ENCODE measurements at places on chromosomes 16 and 17. TPM values are rescaled to one million over a fixed set of nuclear protein-coding genes. Genes with fewer than 3 reads are reported as not detected.
A peak's percentile ranks its signal among the peaks of the same experiment; 100 is the strongest.

SRL gene
- 196 TPM for polyA plus RNA-seq

PRAC2 gene
- polyA plus RNA-seq = not detected

OTOP2 gene
- polyA plus RNA-seq = not detected

CHST4 gene
- not detected for polyA plus RNA-seq

LGALS9C gene
- 0.04 TPM for polyA plus RNA-seq

RUNDC3A gene
- 0.09 TPM for polyA plus RNA-seq

TLCD3B gene
- polyA plus RNA-seq = 0.17 TPM

DNA sequence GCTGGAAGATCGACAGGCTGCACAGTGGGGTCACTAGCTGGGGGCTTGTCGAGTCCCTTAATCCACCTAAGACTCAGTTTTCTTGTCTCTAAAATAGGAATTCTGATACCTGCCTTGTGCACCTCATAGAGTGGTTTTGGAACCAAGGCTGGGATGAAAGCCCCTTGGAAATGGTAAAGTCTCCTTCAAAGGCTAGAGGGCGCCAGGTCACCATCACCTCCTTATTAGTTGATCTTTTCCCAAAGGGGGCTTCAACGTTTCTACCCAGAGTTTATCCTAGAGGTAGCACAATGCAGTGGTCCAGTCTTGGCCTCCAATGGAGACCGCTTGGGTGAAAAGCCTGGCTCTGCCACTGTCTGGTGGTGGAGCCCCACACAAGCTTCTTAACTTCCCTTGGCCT lies 158.2 kb downstream of the AIPL1 start:
- DNase-seq = no peak

DNA sequence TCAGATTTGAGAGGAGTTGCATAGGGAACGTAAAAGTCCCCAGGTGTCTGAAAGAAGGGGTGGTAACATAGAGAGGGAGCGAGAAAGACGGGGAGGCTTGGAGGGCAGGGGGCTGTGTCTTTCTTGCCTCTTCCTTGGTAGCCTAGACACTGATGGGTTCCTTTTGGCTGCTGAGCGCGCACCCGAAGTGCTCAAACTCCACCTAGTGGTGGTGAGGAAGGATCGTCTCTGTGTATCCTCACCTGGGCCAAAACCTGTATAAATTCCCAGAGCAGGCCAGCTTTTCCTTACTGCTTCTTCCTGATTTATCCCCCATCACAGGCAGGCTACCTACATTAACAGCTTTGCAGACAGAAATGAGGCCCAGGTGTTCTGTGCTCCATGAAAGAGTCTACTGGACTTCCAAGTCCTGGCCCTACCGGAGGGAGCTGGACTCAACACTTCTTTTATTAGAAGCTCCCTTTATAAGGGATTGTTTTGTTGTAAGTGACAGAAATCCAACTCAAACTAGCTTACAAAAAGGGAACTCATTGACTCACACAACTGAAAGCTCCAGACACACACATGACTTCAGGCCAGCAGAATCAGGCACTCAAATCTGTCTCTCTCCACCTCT lies 5.5 kb upstream of the SLC25A35 start:
- DNase-seq = peak; percentile 72

- DNase-seq = no peak
Observed at GRCh38 chr16:9366048-9366969, 274.9 kb downstream of the HAPSTR1 start.

DNA sequence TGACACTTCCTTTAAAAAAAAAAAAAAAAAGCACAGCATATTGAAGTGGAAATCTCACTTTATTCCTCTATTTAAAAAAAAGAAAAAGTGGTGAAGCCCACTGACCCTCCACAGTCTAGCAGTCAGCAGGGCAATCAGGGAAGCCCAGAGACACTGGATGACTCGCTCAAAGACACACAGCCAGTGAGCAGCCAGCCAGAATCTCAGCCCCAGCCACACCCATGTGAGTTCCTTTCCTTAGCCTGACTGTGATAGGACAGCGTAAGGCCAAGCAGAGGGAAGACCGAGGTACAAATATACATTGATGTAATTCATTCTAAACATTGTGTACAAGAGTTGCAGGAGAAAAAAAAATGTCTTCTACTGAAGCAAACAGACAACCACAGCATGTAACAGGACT lies 22.5 kb downstream of the XPO6 start:
- DNase-seq = no peak

GRCh38 chr16:27374804-27375425 lies 27.1 kb upstream of the IL21R start:
- peak; percentile 74 for DNase-seq

GRCh38 chr17:27403480-27404005 lies 52.7 kb upstream of the KSR1 start:
- no peak for DNase-seq

DNA sequence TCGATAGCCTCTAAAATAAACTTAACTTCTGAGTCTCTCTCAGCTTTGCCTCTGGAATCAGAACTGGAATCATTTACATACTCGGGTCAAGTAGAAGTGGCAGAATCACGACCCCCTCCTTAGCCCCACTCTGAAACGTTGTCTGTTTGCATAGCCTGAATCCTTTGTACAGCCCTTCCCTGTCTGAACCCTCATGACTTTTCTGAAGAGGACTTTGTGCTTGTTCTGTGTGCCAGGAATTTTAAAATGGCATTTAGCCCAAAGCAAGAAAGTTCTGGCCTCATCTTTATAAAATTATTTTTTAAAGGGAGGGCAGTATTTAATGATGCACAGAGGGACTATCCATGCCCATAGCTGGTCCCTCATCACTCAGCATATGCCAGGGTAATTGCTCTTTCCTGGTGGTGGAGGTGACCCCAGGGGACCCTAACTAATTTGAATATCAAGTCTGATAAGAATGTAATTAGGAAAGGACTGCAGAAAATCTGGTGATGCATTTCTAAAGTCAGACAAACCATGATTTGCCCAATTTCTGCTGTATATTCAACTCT lies 342.7 kb upstream of the TNRC6C start:
- no peak for DNase-seq

DNA sequence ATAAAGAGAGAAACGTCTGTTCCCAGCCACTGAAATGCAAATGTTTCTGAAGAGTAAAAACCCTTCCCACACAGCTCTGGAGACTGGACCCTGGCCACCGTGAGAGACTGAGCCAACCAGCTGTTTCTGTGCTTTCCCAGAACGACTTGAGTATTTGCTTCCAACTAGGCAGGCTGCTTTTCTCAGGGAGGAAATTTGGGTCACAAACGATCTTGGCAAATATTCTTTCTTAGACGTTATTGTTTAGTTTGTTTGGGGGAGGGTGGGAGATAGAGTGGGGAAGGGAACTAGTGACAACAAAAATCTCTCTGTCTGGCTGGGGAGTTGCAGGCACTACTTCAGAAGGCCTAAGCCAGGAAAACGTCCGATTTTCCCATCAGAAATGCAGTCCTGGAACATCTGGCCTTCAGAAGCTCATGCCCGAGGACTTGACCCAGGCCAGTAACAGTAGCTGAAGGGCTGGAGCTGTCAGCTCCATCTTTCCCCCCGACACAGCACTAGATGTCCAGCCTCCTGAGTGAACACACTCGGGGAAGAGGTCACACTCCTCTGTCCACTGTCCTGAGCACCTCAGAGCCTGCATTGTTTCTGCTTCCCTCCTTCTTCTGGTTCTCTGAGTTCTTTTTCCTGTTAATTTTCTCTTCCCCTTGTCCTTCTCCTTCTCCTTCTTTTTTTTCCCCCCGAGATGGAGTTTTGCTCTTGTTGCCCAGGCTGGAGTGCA lies 4.0 kb downstream of the CCDC92B start:
- DNase-seq = no peak

DNA sequence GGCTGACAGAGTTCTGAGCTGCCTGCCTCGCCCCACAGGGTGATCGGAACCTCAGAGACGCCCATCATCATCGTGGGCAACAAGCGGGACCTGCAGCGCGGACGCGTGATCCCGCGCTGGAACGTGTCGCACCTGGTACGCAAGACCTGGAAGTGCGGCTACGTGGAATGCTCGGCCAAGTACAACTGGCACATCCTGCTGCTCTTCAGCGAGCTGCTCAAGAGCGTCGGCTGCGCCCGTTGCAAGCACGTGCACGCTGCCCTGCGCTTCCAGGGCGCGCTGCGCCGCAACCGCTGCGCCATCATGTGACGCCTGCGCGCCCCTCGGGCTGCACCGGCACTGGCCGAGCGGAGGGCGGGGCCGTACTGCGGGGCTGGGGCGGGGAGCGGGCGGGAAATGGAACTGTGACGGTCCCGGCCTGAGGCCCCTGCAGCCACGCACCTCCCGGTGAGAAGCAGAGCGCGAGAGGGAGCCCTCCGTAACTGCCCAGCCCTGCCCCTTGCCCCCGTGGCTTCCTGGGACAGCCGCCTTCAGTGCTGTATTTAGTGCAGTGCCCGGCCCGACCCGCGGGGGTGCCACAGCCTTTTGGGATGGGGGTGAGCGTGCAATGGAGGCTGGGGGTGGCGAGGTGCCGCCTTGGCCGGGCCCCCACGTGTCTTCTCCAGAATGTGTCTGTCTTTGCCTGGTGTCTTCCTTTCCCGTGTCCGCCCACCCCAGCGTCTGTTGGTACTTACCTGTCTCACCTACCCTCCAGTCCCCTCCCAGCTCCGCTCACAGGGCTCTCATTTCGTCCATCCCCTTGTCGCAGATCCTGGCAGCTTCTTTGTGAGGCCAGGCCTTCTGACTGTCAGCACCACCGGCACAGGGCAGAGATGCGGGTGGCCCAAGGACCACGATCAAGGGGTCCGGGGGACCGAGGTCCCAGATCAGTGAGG lies 9.8 kb downstream of the RASL10B start:
- DNase-seq = no peak

- DNase-seq = no peak
Observed at GRCh38 chr16:75423723-75424104, 9.6 kb downstream of the CFDP1 start.

GRCh38 chr17:72345088-72345487 lies 224.3 kb downstream of the SOX9 start:
- no peak for DNase-seq

DNA sequence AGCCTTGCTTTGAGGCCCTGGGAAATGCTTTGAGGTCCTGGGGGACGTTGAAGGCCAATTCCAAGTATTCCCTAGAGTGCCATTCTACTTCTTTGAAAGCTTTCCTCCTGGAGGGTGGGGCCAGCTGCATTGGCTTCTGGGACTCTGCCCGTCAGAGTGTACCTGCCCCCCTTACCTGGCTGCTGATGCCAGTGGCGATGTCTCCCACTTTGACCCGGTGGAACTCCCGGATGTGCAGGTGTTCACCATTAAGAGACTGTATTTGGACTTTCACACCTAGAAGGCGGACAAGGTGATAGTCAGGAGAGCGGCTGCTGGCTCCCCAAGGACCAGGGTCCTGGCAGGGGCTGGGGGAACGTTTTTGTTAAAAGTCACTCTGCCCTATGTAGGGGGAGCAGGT lies 3.1 kb upstream of the SPATA32 start:
- no peak for DNase-seq

DNA sequence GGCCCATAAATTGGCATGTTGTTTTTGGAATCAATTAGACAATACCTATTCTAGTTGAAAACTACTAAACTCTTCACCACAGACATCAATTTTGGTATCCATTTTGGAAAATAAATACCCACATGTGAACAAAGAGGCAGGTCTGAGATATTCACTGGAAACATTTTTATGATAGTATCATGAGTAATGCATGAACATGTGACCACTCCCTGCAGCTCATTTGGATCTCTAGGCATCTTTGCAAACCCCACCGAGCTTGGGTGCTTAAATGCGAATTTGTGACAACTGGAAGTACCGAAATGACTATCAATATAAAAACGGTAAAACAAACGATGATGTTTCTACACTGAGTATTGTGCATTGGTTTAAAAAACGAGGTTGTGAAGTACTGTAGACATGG lies 285.2 kb downstream of the IRF8 start:
- DNase-seq = no peak

- no peak for DNase-seq
Observed at GRCh38 chr17:47280072-47280811, 26.6 kb downstream of the ITGB3 start.
